ENCODE measurements at places on chromosomes 1 and 21.

- DNase-seq, result no peak
These were observed 324.5 kb downstream of the NPHP4 start for GRCh38 chr1:5667513-5668325.

DNA sequence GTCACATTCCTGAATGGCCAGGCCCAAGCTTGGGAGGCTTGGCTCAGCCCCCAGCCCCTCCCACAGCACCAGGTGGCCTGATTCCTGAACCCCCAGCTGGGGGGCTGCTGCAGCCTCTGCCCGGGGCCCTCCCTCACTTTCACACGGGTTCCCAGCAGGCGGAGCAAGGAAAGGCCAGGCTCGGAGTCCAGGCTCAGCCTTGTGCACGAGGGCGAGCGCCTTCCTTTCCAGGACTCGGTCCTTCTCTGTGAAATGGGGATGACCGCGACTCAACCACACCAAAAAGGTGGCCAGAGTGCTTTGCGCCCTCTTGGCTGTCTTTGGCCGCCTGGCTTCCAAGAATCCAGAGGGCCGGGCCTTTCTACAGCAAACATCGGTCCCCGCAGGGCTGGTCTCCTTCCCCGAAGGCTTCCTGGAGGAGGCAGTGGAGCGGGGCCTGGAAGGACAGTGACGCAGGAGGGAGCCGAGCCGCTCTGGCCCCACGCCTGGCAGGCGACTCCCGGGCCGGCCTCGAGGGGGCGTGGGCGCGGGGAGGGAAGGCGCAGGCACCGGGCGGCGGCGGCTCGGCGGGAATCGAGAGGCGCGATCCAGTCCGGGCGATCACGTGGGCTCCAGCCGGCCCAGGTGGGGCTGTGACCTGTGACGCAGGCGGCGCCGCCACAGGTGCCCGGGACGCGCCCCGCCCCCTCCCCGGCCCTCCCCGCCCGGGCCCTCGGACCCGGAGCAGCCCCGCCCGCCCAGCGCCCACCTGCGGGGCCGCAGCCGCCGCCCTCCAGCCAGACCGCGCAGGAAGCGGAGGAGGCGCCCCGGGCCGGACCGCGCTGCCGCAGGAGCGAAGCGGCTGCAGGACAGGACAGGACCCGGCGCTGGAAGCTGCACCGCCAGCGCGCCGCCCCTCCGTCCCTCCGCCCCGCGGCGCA lies at the start of gene ARHGEF16:
Gene ARHGEF16 (plus strand): TSS at position 775 of the 920 bp plus-strand sequence. CDS start 8,420 bp downstream, outside the sequence.
- peak; percentile 17 for DNase-seq

DNA sequence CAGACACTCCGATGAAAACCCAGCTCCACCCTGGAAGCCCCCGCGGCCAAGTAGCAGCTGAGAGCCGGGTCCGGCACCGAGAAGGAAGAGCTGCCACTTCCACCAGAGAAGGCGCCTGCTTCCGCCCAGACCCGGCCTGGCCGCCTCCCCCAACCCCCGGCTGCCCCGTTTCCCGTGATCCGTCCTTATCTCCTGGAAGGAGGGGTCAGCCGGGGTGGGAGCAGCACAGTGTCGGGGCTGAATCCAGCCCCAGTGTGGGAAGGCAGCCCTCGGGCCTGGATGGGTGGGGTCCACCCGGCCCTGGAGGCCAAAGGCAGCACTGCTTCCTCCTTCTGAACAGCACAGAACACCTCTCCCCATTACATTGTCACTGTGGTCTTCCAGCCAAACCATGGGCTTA lies 69.4 kb downstream of the MEGF6 start:
- DNase-seq, result no peak

DNA sequence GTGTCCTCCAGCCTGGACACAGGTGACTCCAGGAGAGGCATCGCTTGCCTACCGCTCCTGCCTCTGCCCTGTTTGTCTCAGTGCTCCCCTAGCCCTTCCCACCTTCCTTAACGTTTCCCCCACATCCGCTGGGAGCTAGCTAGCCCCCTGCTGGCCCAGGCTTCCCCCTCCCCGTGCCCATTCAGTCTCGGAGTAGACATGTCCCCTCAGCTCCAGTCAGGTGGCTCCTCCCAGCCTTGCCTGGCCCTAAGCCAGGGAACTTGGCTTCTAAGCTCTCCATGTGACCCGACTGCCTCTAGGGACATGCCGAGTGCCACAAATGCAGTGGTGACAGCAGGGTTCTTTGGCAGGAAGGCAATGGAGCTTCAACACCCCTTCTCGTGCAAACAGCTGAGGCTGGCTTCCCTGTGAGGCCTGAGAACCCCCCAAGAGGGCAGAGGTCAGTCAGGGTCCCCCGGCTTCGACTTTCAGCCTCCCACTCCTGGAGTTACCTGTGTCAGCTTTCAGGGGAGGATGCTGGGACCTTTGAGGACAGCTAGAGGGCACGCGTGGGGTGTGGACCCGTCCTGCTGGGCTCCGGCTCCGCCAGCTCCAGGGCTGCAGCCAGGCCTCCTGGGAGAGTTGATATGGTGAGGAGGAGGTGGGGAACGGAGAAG lies 16.2 kb downstream of the DRAXIN start:
- DNase-seq, result no peak

GRCh38 chr21:14616380-14617039 lies 70.4 kb upstream of the SAMSN1 start:
- DNase-seq, result no peak

DNA sequence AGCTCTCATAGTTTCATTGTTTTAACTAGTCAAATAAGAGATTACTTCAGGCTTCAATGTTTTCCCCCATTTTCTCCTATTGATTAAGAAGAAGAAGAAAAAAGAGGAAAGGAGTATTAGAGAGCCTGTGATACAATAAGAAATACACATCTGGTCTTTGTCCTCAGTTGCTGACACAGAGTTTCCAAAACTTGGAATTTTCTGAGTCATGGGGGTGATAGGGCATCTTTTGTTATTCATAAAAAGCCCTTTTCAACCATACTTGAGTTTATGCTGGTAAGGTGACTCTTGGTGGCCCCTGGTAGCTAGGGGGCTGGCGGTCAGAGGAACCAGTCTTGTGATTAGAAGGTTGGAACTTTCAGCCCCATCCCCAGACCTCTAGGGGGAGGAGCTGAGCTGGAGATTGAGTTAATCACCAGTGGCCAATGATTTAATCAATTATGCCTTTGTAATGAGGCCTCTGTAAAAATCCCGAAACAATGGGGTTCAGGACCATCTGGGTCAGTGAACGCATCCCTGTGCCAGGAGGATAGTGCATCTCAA lies 28.9 kb upstream of the KLF18 start:
- no peak for DNase-seq

GRCh38 chr1:203524152-203524551 lies 30.2 kb downstream of the OPTC start:
- no peak for DNase-seq

GRCh38 chr1:220927442-220927841 lies 48.2 kb downstream of the HLX start:
- DNase-seq, result no peak

GRCh38 chr1:244854166-244854565 lies 10.2 kb downstream of the HNRNPU start:
- DNase-seq, result no peak

GRCh38 chr1:57464756-57465155 lies 40.9 kb upstream of the DAB1 start:
- no peak for DNase-seq

- DNase-seq, result no peak
These were observed 291.5 kb downstream of the AKT3 start for GRCh38 chr1:243558576-243558975.

DNA sequence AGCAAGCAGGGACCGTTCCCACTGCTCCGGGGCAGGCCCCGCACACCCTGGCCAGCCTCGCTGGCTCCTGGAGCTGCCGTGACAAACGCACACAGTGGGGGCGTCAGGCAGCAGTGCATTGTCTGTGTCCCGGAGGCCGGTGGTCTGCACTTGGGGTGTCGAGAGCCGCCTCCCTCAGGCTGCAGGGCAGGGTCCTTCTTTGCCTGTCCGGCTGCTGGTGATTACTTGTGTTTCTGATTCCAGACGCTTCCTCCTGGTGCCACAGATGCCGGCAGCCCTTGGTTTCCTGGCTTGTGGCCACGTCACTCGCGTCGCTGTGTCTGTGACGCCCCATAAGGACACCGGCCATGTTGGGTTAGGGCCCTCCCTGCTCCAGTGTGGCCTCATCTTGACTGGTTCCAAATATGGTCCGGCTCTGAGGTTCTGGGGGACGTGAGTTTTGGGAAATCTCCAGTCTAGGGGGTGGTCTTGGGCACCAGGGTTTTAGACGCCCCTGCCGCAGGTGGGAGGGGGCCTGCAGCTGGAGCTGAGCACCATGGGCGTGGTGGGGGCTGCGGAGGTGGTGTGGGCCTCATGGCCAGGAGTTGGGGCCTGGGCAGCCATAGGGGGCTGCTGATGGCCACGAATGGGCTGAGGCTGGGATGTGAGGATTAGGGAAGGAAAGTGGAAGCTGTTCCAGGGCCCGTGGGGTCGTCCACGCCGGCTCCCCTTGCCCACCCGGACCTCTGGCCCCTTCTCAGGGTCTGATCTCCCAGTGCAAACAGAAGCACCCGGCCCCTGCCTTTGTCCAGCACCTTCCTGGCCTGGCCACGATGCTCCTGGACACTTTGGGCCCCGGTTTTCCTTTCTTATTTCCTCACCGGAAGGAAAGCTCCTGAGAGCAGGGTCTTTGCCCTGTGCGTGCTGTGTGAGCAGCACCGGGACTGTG lies 41.0 kb downstream of the SLX9 start:
- no peak for DNase-seq

DNA sequence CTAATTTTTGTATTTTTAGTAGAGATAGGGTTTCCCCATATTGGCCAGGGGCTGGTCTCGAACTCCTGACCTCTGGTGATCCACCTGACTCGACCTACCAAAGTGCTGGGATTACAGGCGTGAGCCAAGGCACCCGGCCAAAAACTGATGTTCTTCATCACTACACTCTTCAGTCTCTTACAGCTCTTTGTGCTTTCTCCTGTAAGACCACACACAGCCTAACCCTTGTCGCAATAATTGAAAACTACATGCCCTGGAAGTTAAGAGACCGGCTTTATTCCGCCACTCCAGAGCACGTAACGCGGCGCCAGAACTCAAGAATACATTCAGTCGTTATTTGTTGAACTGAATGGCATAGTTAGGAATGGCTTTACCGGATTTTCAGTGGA lies 552 bp downstream of the GPATCH4 start:
- no peak for DNase-seq

GRCh38 chr21:34509151-34509550 lies 2.9 kb downstream of the KCNE1 start:
- no peak for DNase-seq

DNA sequence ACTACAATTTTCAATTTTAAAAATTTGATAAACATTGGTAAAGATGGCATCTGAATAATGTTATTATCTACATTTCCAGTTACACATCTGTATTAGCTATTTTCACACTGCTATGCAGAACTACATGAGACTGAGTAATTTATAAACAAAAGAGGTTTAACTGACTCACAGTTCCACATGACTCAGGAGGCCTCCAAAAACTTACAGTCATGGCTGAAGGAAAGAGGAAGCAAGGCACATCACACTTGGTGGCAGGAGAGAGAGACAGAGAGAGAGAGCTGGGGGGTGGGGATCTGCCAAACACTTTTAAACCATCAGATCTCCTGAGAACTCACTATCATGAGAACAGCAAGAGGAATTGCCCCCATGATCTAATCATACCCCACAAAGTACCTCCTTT lies 850.0 kb downstream of the LTN1 start:
- peak; percentile 1 for DNase-seq

- no peak for DNase-seq
These were observed 21.2 kb upstream of the CENPF start for GRCh38 chr1:214581785-214582184.

- DNase-seq, result no peak
These were observed 21.9 kb upstream of the ASAP3 start for GRCh38 chr1:23505851-23506250.

DNA sequence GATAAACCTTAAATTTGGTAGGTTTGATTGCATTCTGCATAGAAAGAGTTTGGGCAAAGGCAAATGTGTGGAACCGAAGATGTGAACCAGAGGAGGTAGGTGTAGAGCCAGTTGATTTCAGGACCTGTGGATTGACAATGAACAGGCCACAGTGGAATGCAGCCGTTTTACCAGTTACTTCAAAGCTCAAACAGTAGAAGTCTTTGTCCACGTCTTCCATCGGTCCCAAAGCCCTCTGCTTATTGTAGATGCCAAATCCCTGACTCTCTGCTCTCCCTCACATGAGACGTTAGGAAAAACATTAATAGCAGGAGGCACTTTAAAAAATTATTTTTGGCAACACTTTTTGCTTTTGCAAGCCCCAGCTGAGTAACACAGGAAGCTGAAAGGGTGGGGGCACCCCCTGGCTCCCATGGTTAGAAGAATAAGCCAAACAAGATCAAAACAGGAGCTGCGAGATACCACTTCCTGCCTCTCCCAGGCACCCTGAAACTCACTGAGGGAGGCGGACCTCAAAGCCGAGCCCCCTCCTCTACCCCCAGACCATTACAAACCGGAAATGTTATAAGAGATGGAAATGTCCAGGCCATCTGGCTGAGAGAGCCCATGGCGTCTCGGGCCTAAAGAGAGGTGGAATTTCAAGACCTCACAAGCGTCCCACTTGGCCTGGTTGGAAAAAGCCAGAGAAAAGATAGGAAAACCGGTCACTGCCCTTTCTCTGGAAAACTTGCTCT lies 13.5 kb downstream of the TRAF3IP3 start:
- DNase-seq, result peak; percentile 91

DNA sequence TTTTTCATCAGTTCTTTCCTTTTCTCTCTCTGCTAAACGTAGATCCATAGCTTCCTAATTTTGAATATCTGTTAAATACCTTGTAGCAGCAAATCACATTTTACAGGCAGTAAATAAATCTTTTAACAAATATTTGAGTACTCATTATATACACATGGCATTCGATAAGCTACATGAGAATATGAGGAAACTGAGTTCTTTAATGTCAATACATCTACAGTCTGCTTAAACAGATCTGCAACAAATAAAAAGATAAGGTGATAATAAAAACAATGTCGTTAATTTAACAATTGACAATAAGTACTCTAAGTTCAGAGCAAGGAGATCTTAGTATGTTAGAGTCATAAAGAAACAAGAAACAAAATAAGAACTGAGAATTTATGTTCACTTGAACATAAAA lies 42.9 kb downstream of the SELENOF start:
- DNase-seq, result no peak

DNA sequence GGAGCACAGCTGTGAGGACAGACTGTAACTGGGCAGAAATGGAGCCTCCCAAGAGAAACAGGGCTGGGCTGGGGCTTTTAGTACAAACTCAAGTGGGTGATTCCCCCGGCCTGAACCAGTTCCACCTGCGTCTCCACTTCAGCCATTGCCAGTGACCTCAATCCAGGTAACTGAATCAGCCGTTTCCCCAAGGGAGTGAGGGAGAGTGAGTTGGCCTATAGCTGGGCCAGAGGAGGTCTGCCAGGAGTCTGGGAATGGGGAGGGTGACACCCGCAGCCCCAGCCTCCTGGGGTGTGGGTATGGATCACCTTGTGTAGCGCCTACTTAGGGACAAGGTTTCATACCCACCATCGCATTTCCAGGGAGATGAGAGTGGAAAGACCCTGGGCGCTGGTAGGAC lies 8.5 kb downstream of the SLC26A9 start:
- DNase-seq, result no peak

All from activated CD4-positive, alpha-beta T cell treated with anti-CD3 and anti-CD28 coated beads, Interleukin-2, Interleukin-6, amounts not matched to agents 100 ng/mL and 50 ng/mL, durations not matched to agents 16 hours and 8 hours (primary cell).